Dermis blood vessel endothelial cell (primary cell): ENCODE measurements at places on chromosomes 5 and 9.

GRCh38 chr9:95726756-95727155, 148.7 kb upstream of the ERCC6L2 start:
- peak; percentile 75 for DNase-seq

DNA sequence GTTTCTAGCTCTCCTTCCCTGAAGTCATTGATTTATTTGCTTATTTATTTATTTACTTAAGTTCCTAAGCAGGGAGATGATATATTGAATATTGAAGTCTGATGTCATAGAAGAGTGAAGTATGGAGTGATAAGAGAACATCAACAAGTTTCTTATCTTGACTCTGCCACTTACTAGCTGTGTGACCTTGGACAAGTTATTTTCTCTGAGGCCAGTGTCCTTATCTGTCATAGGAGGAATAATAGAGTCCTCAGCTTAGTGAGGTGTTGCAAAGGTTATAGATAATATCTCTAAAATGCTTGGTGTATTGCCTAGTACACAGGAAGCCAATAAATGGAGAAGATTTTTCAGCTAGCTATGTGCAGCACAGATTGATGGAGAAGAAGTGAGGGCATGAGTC, 32.4 kb upstream of the PIP5K1B start:
- no peak for DNase-seq

DNA sequence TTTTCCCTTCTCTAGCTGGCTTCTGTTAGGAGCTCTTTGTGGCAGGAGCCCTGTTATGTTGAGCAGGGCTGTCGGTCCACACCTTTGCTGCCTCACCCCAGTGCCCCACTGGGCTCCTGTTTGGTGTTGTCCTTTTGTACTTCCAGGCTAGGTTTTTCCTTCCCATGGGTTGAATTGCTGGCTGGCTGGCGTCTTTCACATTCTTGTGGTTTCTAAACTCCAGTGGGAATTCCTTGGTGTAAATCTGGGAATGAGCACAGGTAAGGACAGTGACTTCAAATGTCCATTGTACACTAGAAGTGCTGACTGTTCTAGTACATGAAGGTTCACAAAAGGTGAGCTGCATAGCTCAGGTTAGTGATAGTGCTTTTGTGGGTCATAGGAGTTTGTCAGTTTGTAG, 30.4 kb downstream of the RASGRF2 start:
- DNase-seq: no peak

- peak; percentile 91 for DNase-seq
These were observed 19.2 kb downstream of the KCTD16 start for GRCh38 chr5:144189800-144190429.
